ENCODE measurements at places on chromosomes 4 and X. TPM values are rescaled to one million over a fixed set of nuclear protein-coding genes. Genes with fewer than 3 reads are reported as not detected.

GRCh38 chr4:155612074-155612473 is 54.6 kb upstream of the GUCY1A1 start:
- no peak overlapping the region for H3K4me3 ChIP-seq
- H3K4me1 ChIP-seq, result no peaks in the 10 kb centered on the region

- DNase-seq, result no peak
- H3K4me1 ChIP-seq, result no peaks in the 10 kb centered on the region
- no peak overlapping the region for H3K27ac ChIP-seq
- H3K27me3 ChIP-seq, result no peaks in the 10 kb centered on the region
Measured at GRCh38 chrX:19630776-19631707, 115.7 kb upstream of the MAP3K15 start.

GRCh38 chrX:132216806-132217202 is 2.4 kb downstream of the RAP2C start:
- no peaks in the 10 kb centered on the region for H3K27me3 ChIP-seq
- H3K36me3 ChIP-seq, result no peaks in the 10 kb centered on the region
- peak overlapping the region; percentile 78 for H3K4me3 ChIP-seq
- no peak for DNase-seq
- peaks cover 6% of the 10 kb centered on the region for H3K4me1 ChIP-seq

- no peaks in the 10 kb centered on the region for H3K27me3 ChIP-seq
- peaks cover 24% of the 10 kb centered on the region for H3K4me1 ChIP-seq
- no peak overlapping the region for H3K27ac ChIP-seq
- H3K36me3 ChIP-seq, result no peaks in the 10 kb centered on the region
- no peak for DNase-seq
- no peak overlapping the region for H3K4me3 ChIP-seq
Measured at GRCh38 chr4:40905414-40905813, 155.7 kb downstream of the NSUN7 start.

H2BW2 gene
- not detected for total RNA-seq

- no peaks in the 10 kb centered on the region for H3K27me3 ChIP-seq
- peak overlapping the region; percentile 59 for H3K27ac ChIP-seq
- H3K36me3 ChIP-seq, result no peaks in the 10 kb centered on the region
Measured at GRCh38 chr4:80307183-80307735, 28.3 kb upstream of the CFAP299 start.

DNA sequence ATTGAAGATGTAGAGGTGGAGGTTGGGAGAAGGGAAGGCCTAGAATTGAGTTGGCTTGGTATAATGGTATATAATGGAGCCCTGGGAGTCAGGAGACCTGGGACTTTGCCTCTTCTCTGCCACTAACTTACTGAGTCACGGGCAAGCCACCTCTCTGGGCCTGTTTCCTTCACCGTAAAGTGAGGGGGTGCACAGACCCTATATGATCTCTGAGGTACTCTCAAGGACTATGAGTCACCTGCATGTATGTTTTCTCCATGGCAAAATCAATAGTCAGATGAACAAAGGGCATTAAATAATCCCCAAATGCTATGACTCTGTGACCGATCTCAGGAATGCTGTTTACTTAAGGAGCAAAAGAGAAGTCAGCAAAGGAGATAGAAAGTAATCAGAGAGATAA is 5.1 kb downstream of the P2RY4 start:
- no peak overlapping the region for H3K27ac ChIP-seq
- no peaks in the 10 kb centered on the region for H3K27me3 ChIP-seq
- H3K36me3 ChIP-seq, result no peaks in the 10 kb centered on the region
- H3K4me1 ChIP-seq, result no peaks in the 10 kb centered on the region

GRCh38 chr4:188018262-188018661 is 22.7 kb downstream of the ZFP42 start:
- no peak for DNase-seq
- no peaks in the 10 kb centered on the region for H3K27me3 ChIP-seq
- no peaks in the 10 kb centered on the region for H3K36me3 ChIP-seq
- no peak overlapping the region for H3K27ac ChIP-seq
- H3K4me3 ChIP-seq, result no peak overlapping the region
- no peaks in the 10 kb centered on the region for H3K4me1 ChIP-seq

- DNase-seq, result no peak
- H3K27me3 ChIP-seq, result no peaks in the 10 kb centered on the region
- H3K36me3 ChIP-seq, result no peaks in the 10 kb centered on the region
- H3K4me3 ChIP-seq, result no peak overlapping the region
- no peak overlapping the region for H3K27ac ChIP-seq
- H3K4me1 ChIP-seq, result no peaks in the 10 kb centered on the region
Measured at GRCh38 chrX:115018944-115019343, 1.5 kb upstream of the IL13RA2 start.

GIMD1 gene
- not detected for total RNA-seq

DNA sequence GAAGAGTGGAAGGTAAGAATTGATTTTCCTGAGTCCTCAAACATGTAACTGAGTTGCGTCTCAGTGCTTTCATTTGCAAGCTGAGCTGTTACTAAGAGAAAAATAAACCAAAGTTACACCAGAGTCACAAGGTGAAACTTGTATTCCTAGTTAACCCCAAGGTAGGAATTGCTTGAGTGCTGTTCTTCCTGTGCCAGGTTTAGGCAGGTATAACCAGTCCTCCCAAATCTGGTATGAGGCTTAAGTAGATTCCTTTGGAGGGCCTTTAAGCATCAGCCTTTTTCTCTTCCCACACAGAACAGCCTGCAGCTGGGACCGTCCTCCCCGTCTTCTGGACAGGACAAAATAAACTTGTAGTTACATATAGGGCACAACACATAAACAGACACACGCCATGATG is 2.3 kb upstream of the BTC start:
- no peak overlapping the region for H3K4me3 ChIP-seq
- no peak for DNase-seq
- no peaks in the 10 kb centered on the region for H3K36me3 ChIP-seq
- H3K4me1 ChIP-seq, result peaks cover 31% of the 10 kb centered on the region

GRCh38 chr4:9762823-9763475 is 18.5 kb upstream of the DRD5 start:
- peaks cover 27% of the 10 kb centered on the region for H3K27me3 ChIP-seq
- DNase-seq, result no peak
- no peaks in the 10 kb centered on the region for H3K4me1 ChIP-seq
- no peak overlapping the region for H3K27ac ChIP-seq
- H3K4me3 ChIP-seq, result no peak overlapping the region

ATP2B3 gene
- 0.23 TPM for total RNA-seq

FGF13 gene
- 14.4 TPM for total RNA-seq

ZNF280C gene
- 4.1 TPM for total RNA-seq

SPANXD gene
- total RNA-seq, result not detected

GRCh38 chr4:139764686-139765310 is 99.2 kb downstream of the MGST2 start:
- H3K27ac ChIP-seq, result peak overlapping the region; percentile 25
- H3K36me3 ChIP-seq, result no peaks in the 10 kb centered on the region
- H3K27me3 ChIP-seq, result no peaks in the 10 kb centered on the region
- H3K4me1 ChIP-seq, result peaks cover 34% of the 10 kb centered on the region

GRCh38 chr4:39657465-39657864 is 18.8 kb upstream of the SMIM14 start:
- no peak for DNase-seq
- H3K27ac ChIP-seq, result no peak overlapping the region
- H3K4me3 ChIP-seq, result no peak overlapping the region

- no peaks in the 10 kb centered on the region for H3K4me1 ChIP-seq
- no peaks in the 10 kb centered on the region for H3K36me3 ChIP-seq
- no peaks in the 10 kb centered on the region for H3K27me3 ChIP-seq
- H3K27ac ChIP-seq, result no peak overlapping the region
- no peak overlapping the region for H3K4me3 ChIP-seq
Measured at GRCh38 chr4:161134795-161135194, 1029.0 kb downstream of the FSTL5 start.

DNA sequence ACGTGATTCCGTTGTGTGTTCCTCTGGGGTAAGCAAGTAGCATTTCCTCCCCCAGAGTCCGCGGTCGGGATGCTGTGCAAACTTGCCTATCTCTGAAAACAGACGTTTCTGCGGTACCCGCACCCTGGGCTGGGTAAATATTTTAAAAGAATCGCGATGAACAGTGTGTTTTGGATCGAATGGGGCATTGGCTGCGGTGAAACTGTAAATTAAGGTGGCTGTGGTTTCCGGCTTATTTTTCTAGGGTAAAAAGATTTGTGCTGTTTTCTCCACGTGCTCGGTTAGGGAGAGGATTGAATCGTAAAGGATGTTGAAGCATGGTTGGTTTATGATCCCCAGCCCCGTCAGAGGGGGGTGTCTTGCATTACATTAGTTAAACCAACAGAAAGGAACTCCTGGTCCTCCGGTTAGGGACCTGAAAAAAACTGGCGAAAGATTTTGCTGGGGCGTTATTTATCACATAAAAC is 1.2 kb downstream of the HHIP start:
- peaks cover 27% of the 10 kb centered on the region for H3K4me1 ChIP-seq
- H3K36me3 ChIP-seq, result no peaks in the 10 kb centered on the region
- peaks cover 31% of the 10 kb centered on the region for H3K27me3 ChIP-seq
- no peak for DNase-seq
- H3K4me3 ChIP-seq, result peak overlapping the region; percentile 61

- H3K36me3 ChIP-seq, result peaks cover 8% of the 10 kb centered on the region
- no peak for DNase-seq
- H3K27ac ChIP-seq, result no peak overlapping the region
- no peaks in the 10 kb centered on the region for H3K4me1 ChIP-seq
- no peaks in the 10 kb centered on the region for H3K27me3 ChIP-seq
- H3K4me3 ChIP-seq, result no peak overlapping the region
Measured at GRCh38 chrX:118632862-118633261, 94.5 kb upstream of the IL13RA1 start.

GRCh38 chr4:23035521-23036056 is 342.9 kb downstream of the GBA3 start:
- no peak for DNase-seq
- H3K4me1 ChIP-seq, result no peaks in the 10 kb centered on the region
- H3K4me3 ChIP-seq, result no peak overlapping the region

MAGEA11 gene
- not detected for total RNA-seq

GRCh38 chr4:83025563-83025962 is 9.4 kb upstream of the COPS4 start:
- H3K4me1 ChIP-seq, result no peaks in the 10 kb centered on the region
- H3K36me3 ChIP-seq, result no peaks in the 10 kb centered on the region
- DNase-seq, result no peak
- no peak overlapping the region for H3K4me3 ChIP-seq
- no peaks in the 10 kb centered on the region for H3K27me3 ChIP-seq
- no peak overlapping the region for H3K27ac ChIP-seq

DNA sequence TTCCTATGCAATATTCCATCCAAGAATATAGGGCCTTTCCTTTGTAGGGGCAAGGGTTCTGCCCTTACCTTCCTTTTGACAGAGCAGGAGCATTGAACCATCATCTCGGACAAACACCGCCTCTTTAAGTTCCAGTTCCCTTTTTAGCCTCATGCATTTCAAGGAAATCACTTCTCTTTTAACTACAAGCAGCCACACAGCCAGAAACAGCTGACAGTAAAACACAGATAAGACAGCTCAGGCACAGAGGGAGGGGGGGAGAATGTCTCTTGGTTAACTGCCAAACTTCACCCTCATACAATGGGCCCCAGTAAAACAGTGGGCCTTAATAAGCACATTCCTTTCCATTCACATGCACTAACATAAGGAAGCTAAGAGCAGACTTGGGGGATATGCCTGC is 648.3 kb downstream of the GABRG1 start:
- DNase-seq, result no peak
- H3K27ac ChIP-seq, result no peak overlapping the region
- H3K4me1 ChIP-seq, result no peaks in the 10 kb centered on the region

GSX2 gene
- total RNA-seq, result not detected

- H3K27me3 ChIP-seq, result no peaks in the 10 kb centered on the region
- H3K27ac ChIP-seq, result no peak overlapping the region
Measured at GRCh38 chr4:156790866-156791265, 180.7 kb downstream of the PDGFC start.

USP26 gene
- total RNA-seq, result not detected

ADH1B gene
- 301 TPM for total RNA-seq

DNA sequence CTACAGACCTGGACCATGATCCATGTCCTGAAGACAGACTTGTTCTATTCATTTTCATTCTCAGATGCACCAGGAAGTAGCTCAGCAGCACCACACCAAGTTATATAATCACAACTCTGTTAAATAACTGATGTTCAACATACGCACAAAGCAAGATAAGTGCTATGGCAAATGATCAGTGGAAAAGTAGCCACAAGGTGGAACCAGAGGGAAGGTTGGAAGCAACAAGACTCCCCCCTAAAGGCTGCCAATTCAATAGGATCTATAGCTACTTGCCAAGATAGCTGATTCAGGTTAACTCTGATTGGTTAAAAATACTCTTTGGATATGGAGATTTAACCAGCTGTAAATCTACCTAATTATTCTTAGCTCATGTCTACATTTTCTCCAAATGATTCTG is 23.7 kb upstream of the FAM47B start:
- H3K36me3 ChIP-seq, result no peaks in the 10 kb centered on the region
- no peaks in the 10 kb centered on the region for H3K4me1 ChIP-seq
- DNase-seq, result no peak

DNA sequence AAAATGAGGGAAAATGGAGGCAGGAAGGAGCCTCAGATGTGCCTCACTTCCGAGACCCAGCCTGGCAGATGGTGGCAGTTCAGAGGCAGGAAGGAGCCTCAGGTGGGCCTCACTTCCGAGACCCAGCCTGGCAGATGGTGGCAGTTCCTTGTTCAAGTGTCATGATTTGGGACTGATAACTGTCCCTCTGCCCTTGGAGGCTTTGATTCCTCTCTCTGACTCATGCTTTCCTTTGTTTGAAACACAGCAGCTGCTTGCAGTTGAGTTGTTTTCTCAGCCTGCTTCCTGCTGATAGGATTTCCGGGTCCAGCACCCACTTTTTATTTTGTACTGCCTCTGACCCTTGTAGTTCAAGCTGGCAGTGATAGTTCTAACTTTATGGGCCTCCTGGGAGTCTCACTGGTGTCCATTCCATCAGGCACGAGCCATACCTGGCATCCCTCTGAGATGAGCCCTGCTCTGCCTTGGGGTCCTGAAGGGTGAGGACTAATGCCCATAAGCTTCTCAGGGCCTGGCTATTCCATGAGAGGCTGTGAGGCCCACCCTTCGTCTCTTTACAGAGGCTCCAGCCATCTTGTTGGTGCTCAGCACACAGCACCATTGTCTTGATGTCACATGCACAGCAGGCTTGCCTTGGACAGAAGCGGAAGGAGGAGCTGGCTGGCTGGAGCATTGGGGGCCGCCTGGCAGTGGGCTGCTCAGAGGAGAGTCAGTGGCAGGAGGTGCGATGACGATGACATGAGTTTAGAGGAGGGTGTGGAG is 13.0 kb downstream of the RGS12 start:
- H3K36me3 ChIP-seq, result no peaks in the 10 kb centered on the region
- peaks cover 78% of the 10 kb centered on the region for H3K4me1 ChIP-seq
- no peak for DNase-seq
- H3K27me3 ChIP-seq, result no peaks in the 10 kb centered on the region
- H3K4me3 ChIP-seq, result no peak overlapping the region

CTAG1B gene
- not detected for total RNA-seq

SCFD2 gene
- total RNA-seq, result 12.9 TPM

DNA sequence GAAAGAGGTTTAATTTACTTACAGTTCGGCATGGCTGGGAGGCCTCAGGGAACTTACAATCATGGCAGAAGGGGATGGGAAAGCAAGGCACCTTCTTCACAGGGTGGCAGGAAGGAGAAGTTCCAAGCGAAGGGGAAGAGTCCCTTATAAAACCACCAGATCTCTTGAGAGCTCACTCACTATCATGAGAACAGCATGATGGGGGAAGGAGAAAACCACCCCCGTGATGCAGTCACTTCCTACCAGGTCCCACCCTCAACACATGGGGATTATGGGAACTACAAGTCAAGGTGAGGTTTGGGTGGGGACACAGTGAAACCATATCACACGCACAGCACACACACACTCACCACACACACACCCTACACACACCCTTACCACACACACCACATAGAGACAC is 104.3 kb downstream of the DCTD start:
- H3K4me3 ChIP-seq, result no peak overlapping the region
- no peaks in the 10 kb centered on the region for H3K36me3 ChIP-seq
- H3K4me1 ChIP-seq, result no peaks in the 10 kb centered on the region
- H3K27me3 ChIP-seq, result no peaks in the 10 kb centered on the region
- no peak overlapping the region for H3K27ac ChIP-seq
- no peak for DNase-seq
